ENCODE measurements at places on chromosomes 5 and 9.

GRCh38 chr9:132712753-132713152 lies 42.5 kb downstream of the GTF3C4 start:
- DNase-seq: no peak

GRCh38 chr5:65133477-65134110 lies 348.1 kb downstream of the ADAMTS6 start:
- no peak for DNase-seq

GRCh38 chr5:128920345-128921215 lies 44.7 kb upstream of the SLC27A6 start:
- DNase-seq: no peak

GRCh38 chr9:22169243-22169642 lies 160.1 kb upstream of the CDKN2B start:
- no peak for DNase-seq

- DNase-seq: no peak
Observed at GRCh38 chr5:77438071-77438470, 54.0 kb downstream of the WDR41 start.

GRCh38 chr9:8223861-8224260 lies 424.3 kb upstream of the DMAC1 start:
- no peak for DNase-seq

DNA sequence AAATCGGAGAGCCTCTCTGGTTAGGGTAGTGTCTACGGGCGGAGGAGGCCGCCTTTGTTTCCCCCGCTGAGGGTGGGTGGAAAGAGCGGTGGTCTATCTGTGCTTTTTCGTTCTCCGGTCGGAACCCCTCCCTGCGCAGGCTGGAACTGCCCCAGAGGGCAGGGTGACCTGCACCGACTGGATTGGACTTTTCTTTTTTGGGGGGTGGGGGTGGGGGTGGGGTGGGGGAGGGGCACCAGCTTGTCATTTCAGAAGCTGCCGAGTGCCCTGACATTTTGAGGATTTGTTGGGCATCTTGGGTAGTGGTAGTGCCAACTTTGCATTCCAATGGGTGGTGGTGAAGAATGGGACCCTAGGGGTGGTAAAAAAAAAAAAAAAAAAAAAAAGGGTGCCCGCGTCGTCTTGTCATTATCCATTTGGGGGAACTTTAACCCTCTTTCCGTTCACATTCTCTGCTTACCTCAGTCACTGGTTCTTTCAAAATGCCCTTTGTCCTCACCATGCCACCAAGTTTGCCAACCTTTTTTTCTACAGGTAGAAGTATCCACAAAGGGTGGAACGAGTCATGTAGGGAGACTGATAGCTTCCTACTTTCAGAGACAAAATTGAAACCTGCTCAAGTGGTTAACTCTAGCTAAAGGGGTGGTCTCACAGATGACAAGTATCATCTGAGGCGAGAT lies 1.3 kb downstream of the UBE2R2 start:
- no peak for DNase-seq

- DNase-seq: no peak
Observed at GRCh38 chr5:61277190-61277589, 54.9 kb upstream of the ZSWIM6 start.

DNA sequence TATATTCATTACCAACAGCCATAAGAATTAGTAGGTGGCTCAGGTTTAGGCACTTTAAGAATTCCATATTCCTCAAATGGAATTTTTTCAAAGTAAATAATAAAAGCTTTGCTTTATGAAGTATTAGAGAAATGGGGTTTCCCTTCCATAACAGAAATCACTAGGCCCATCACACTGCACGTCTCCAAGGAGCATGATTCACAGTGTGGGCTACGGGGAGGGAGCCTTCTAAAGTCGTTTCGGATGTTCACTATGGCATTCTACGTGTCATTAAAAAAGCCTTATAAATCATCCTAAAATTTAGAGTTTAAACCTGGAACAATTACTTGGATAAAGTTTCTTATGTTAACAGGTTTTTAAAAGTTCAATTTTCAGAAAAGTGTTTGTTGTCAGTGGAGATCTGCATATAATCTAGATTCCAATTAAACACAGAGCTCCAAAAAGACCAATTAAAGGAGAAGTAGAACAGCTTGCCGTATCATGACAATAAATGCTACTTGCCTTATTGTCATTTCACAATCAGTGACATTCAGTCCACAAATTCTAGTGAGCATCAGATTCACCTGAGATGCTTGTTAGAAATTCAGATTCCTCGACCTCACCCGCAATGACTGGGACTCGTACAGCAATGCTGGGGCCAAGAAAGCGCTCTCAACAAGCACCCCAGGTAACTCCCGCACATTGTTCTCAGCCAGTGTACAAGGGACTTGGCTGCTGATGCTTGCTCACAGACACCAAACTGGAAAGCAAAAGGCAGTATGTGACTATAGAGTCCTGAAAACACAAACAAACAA lies 115.7 kb downstream of the NFIB start:
- no peak for DNase-seq
